Endodermal cell (in vitro differentiated cells): ENCODE measurements at places on chromosomes 3 and 15. TPM values are rescaled to one million over a fixed set of nuclear protein-coding genes. Genes with fewer than 3 reads are reported as not detected.

DNA sequence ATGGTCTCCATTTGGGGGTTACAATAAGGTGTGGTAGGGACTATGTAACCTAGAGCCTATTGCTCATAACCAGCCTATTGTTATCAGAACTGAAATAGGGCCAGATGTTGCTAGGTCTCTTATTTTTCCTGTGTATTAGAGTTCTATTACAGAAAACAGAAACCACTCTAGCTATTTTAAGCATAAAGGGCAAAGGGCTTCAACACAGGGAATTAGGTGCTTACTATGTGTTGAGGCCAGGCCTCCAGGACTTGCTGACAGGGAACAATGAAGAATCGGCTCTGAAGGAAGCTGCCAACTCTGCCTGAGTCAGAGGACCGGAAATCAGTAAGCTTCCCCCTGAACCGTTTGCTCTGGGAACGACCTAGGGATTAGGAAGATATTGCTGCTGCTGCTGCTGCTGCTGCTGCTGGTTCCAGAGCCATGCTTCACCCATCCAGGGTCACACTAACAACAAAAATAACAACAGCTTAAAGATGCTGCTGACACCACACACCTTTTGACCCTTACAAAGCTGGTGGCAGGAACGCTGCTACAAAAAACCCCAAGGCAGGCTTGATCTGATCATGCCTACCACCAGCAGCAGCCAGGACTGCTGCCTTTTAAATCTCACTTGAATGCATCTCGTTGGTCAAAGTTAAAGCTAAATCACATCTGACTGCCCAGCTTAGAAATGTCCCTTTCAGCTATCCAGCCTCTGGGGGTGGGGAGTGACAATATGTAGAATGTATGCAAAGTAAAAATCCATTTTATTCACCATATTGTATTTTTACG lies 276.9 kb upstream of the IL12A start:
- DNase-seq: peak; percentile 52

DNA sequence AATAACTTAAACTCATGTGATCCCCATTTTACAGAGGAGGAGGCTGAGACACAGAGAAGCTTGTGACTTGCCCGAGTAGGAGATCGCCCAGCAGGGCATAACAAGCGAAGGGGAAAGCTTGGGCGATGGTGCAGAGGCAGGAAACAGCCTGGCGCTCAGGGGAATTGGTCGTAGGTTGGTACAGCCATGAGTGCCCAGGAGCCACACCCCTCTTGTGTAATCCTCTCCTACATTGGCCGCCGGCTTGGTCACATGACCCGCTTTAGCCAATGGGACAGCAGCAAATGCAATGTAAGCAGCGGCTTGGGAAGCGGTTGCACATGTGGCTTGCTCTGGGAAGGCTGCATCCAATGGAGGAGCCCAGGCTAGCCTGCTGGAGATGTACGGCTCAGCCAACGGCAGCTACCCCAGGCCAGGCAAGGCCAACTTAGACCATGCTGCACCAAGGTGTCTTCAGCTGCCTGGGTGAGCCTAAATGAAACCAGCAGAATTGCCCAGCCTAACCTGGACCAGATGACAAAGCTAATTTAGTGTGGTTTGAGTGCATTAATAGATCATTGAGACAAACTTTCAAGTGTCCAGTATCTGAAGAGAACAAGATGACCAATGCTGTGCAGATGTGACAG lies 50.3 kb upstream of the SLC6A6 start:
- DNase-seq: peak; percentile 88

- no peak for DNase-seq
These were observed 414.8 kb downstream of the AGBL1 start for GRCh38 chr15:86494475-86494874.

DNA sequence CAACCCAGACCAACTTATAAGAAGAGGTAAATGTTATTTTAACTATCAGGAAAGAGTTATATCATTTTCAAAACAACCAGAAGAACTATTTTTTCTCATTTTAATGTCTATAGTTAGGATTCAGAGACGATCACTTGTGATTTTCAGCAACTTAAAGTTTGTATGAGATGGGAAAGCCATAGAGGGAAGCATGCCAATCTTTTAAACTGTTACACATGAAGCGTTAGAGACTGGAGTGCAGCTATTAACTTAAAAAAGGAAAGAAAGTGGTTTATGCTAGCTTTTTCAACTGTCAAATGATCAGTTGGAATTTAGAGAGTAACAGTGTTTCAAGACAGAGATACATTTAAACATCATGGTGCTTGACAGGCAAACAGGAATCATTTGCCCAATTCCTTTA lies 91.7 kb upstream of the LPP start:
- no peak for DNase-seq

GRCh38 chr3:192054881-192055280 lies 593.9 kb downstream of the PYDC2 start:
- DNase-seq: no peak

DNA sequence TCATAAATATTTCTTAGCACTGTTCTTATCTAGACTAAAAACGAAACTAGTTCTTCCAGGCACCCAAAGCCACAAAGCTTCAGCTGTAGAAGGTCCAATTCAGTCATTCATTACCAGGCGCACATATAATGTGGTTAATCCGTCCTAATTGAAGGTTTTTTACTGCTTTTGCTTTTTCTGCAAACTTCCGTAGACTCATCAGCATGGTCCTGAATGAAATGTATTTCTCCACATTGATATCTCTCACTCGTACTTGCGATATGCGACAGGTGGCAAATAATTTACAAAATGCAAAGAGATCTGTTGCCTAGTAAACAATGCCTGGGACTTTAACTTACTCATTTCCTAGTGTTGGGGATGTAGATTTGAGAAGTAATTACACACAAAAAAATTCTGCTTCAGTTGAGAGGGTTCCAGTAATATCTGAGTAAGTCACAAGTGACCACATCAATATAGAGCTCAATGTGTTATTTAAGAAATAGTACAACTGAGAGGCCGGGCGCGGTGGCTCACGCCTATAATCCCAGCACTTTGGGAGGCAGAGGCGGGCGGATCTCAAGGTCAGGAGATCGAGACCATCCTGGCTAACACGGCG lies 75.0 kb upstream of the MBNL1 start:
- no peak for DNase-seq

DNA sequence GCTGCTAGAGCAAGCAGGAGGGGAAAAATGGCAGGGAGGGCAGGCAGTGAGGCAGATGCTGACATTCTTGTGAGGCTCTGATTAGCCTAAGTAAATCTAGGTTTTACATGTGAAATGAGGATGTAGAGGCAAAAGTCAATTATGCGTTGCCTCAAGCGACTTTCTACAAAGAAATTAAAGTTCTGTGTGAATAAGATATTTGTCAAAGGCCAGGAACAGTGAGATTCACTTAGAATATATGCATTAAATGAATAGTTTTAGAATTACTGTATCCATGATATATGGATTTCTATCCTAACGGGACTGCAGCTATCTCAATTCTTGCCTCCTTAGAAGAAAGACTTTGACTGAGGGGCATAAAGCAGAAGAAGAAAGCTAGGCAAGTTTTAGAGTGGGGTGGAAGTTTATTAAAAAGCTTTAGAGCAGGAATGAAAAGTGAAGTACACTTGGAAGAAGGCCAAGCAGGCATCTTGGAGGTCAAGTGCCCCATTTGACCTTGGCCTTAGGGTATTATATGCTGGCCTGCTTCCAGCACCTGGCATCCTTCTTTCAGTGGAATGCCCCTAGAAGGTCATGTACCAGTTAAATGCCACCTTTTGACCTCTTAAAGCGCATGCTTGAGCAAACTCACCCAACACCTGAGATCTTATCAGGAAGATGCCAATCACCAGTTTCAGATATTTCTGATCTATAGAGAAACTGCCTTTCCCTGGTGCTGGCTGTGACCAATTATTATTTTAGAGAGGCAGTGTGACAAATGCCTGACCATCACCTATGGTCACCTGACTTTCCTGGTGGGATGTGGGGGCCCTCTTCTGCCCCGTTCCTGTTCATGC lies 38.2 kb downstream of the OSTN start:
- no peak for DNase-seq

GRCh38 chr3:77380136-77380535 lies 340.2 kb downstream of the ROBO2 start:
- no peak for DNase-seq

GRCh38 chr3:12986521-12986920 lies 86.7 kb downstream of the IQSEC1 start:
- DNase-seq: peak; percentile 48

GRCh38 chr15:73799466-73799865 lies 46.3 kb upstream of the INSYN1 start:
- DNase-seq: no peak

- peak; percentile 88 for DNase-seq
These were observed 42.2 kb downstream of the CLDN18 start for GRCh38 chr3:138051947-138052802.

GRCh38 chr3:44309500-44309899 lies 29.1 kb upstream of the TCAIM start:
- no peak for DNase-seq

GRCh38 chr3:192902549-192902948 lies 15.1 kb downstream of the MB21D2 start:
- no peak for DNase-seq

- DNase-seq: no peak
These were observed 42.4 kb upstream of the KY start for GRCh38 chr3:134693226-134693625.

DNA sequence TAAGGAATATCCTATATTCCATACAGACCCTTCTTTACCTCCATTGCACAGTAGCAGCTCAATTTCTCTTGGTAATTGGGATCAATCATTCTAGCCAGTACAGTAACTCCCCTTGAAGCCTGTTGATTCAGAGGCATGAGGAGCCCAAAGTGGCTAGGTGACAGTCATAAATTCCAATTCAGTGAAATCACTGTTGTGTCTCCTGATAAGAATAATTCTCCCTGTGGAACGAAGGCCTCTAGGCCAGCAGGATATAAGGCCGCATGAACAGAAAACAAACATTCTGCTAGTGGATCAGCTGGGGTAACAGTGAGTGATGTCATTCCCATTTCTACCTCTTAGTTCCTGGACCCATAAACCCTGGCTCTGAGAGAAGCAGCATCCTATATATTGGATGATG lies 696.3 kb downstream of the NR2F2 start:
- no peak for DNase-seq

DNA sequence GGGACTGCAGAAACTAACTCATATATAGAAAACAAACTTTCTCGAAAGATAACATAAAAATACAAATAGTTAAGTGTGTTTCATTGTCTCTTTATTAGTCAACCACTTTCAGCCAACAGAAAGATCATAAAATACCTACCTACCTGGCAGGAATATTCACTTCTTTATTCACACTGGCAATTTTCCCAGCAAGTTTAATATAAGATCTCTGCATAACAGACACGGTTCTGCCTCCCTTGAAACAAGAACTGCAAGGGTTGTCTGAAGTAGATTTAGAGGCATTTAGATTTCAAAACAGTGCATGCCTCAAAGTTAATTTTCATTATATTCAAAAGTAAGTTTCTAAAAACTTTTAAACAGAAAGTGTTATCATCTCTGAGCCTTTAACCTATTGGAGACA lies 7.1 kb downstream of the NPTN start:
- DNase-seq: no peak

DNA sequence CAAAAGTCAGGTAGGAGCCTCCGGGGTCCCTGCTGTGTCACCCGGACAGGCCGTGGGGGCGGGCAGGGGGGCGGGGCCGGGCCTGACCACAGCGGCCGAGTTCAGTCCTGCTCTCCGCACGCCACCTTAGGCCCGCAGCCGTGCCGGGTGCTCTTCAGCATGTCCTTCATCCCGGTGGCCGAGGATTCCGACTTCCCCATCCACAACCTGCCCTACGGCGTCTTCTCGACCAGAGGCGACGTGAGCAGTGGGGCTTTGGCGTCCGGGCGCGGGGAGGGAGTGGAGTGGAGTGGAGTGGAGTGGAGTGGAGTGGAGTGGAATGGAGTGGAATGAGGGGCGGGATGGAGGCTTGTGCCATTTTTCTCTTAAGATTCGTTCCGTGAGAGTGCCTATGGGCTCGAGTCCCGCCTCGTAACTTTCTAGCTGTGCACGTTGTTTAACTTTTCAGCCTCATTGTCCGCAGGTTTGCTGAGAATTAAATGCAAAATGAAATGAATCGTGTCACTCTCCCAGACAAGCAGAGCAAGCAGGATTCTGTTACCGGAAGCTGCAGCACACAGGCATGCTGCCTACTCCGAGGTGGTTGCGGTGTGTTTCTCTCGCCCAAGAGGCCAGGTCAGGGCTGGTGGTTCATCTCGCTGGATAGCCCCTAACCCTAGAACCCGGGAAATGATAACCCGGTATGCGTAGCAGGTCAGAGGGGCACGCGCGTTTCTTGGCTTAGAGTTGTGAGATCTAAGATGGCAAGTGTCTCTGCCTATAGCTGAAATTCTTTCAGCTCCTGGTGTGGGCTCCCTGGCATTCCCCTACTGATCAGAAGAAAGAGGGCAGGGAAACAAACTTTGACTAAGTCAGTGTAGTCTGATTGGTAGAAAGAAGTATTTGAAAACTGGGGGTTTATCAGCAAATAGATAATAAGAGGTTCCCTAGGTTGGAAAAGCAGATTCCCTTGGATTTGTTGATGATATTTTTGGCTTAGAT lies at the start of gene FAH:
TSS of gene FAH (plus strand) at position 104 of the 981 bp plus-strand sequence. CDS start at position 160, 56 bp downstream.
- peak; percentile 78 for DNase-seq

The SLC24A1 gene
- total RNA-seq: 11.1 to 14.2 TPM (median 12.1 TPM) in 3 replicates

The NPAP1 gene
- 0.14 and 0.29 TPM in 2 replicates for total RNA-seq

The TTC21A gene
- 5.0 and 5.8 TPM in 2 replicates for total RNA-seq

The SLC22A13 gene
- 0.21 to 0.33 TPM (median 0.29 TPM) in 3 replicates for total RNA-seq

The KLHL6 gene
- 0.36 and 0.40 TPM in 2 replicates for total RNA-seq

The MINAR1 gene
- total RNA-seq: 0.42 to 1.2 TPM (median 1.2 TPM) in 3 replicates

The TRH gene
- total RNA-seq: 0.29 and 0.32 TPM in 2 replicates

The LRRC49 gene
- total RNA-seq: 6.6 and 6.7 TPM in 2 replicates

The CEP19 gene
- 3.1 and 3.8 TPM in 2 replicates for total RNA-seq

The TGFBR2 gene
- 5.8 to 6.7 TPM (median 6.0 TPM) in 3 replicates for total RNA-seq
